ENCODE measurements at places on chromosomes 5 and 9. TPM values are rescaled to one million over a fixed set of nuclear protein-coding genes. Genes with fewer than 3 reads are reported as not detected.

GRCh38 chr9:7094052-7094451 is 336.3 kb downstream of the KDM4C start:
- DNase-seq: no peak

SPZ1 gene
- not detected for polyA plus RNA-seq

AOPEP gene
- not detected for polyA plus RNA-seq

SLC25A2 gene
- not detected for polyA plus RNA-seq

DNA sequence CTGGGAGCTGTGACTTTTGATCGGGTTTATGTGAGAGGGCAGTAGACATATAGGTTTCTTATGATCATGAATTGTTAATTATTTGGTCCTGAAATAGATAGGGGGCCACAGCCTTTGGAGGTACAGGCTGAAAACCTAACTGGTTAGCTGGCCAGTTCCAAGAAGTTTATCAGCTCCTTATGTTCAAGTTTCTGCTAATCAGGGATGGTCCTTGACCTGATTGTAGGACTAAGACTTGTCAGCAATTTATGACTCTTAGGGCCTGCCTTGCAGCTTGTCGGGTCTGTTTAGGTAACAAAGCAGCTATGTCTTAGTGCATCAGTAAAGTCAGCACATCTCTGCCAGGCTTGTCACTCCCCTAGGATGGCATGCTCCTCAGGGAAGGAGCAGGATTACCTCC is 151.8 kb upstream of the RUSC2 start:
- DNase-seq: no peak

GLDC gene
- polyA plus RNA-seq: 0.65 TPM

GRCh38 chr5:170451747-170452365 is 52.0 kb upstream of the KCNIP1 start:
- DNase-seq: no peak

DNA sequence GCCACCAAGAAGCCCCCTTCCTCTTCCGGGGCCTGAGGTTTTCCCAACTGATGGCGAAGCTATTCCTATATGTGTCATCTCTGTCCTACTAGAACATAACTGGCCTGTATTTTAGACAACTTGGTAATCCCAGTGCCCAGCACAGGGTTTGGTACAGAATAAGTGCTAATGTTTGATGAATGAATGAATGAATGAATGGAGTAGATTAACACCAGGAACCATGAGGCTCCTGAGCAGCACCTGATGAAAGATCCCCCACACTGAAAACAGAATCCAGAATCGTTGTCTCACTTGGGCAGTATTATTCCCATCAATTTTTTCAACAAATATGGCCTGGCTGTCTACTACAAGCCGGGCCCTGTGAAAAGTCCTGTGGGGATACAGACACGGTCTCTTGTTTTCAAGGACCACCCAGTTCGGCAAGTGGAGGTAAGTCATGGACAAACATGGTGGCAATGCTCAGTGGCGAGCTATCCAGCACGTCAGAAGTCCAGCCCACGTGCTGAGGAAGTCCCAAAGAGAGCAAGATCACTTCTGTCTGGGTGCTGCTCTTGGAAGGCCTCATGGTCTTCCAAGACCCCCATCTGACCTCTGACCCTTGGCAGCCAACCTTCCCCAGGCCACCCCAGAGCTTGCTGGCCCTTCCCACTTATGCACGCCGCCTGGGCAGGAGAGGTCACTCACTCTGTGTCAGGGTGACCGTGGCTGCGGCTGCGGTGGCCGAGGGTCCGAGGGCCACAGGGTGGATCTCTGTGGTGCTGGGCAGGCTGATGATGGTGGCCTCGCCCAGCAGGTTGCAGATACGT is 1.0 kb downstream of the NAIF1 start:
- no peak for DNase-seq

GRCh38 chr5:172213126-172213525 is 19.2 kb downstream of the EFCAB9 start:
- no peak for DNase-seq

ACOT12 gene
- polyA plus RNA-seq: not detected

GRCh38 chr5:80916676-80917075 is 43.5 kb upstream of the RASGRF2 start:
- peak; percentile 14 for DNase-seq

GRCh38 chr5:34657274-34657921 is 1.3 kb downstream of the RAI14 start:
- DNase-seq: no peak

GRCh38 chr9:34984049-34984448 is 5.5 kb upstream of the DNAJB5 start:
- DNase-seq: no peak

- DNase-seq: no peak
Measured at GRCh38 chr5:140322751-140323731, 20.1 kb upstream of the PFDN1 start.

DNA sequence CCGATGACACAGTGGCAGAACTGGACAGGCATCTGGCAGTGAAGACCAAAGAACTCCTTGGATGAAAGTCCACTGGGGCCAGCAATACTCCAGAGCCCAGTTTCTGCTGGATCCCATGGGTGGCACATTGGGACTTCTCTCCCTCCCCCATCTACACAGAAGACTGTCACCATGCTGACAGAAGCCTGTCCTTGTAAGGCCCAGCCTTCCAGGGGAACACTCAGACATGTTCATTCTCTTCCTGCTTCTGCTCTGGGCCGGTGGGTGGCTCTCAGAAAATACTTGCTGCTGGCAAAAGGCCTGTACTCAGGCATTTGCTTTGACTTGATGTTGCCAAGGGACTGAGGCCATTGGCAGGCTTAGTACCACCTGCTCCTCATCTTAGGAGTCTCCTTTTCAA is 48.3 kb upstream of the PTGS1 start:
- no peak for DNase-seq

DNA sequence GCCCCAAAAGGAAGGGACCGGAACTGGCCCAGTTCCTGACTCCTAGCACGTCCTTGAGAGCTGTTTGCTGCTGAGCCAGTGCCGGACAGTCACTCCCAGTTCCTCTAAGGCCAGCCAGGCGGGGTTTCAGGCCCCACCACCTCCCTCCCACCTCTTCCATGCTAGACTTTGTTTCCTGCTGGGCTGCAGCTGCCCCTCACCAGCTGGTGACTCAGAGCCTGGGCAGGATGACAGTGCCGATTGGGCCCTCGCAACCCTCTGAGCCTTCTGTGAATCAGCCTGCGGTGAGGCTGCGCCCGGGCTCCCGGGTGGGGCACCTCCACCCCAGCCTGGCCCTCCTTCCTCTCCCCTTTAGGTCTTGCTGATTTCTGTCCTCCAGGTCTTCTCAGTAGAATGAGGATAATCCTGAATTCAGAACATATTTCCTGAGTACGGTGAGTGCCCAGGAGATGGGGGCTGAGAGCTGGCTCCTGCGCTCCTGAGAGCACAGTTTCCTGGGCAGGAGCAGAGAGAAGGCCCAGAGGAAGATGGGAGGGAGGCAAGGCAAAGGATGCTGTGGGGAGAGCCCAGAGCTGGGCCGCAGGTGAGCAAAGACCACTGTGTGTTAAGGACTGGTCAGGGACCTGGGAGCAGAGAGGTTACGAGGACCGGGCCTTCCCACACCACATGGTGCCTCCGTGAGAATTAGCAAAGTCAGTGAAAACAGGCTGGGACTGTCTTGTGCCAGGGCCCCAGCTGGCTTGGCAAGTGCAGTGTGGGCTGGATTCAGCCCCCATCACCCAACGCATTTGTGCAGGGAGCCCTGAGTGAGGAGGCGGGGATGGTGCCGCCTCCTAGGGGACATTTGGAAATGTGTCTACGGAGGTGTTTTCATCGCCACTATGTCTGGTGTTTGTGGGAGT is 32.9 kb upstream of the STXBP1 start:
- DNase-seq: peak; percentile 70

DNA sequence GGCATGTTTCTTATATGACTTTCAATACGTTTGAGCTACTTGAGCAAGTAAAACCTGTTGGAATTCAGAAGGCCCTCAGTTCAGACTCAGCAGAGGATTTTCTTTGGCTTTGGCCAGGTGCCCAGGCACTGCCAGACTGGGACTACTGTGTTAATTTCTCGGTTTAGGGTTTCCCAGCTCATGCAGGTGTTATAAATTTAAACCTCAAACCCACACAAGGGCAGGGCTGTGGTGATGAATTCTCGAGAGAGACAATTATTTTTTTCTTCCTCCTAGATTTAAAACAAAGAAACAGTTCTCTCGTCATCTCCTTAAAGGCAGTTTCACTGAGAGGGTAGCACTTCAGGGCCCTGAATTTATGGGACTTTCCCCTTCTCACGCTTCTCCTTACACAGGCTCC is 406.0 kb upstream of the PIK3R1 start:
- no peak for DNase-seq

DNA sequence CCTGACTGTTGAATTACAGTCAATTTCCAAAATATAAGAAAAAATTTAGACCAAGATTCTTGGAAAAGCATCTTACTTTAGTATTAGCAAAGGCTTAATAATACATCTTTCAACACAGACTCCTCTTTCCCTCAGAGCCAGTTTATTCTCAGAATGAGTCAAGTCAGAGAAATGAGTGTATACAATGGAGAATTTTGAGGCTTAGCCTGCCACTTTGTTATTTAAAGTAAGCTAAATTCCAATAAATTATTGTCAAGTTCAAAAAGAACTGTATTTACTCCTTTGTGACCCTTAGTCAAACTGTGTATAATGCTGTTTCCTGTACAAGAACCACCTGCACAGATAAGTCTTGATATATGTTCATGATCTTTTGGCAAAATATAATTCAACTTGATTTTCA is 428.5 kb upstream of the ITGA1 start:
- no peak for DNase-seq

All from muscle of arm (tissue), 14 donors.